ENCODE measurements at places on chromosomes 7 and 10.
A peak's percentile ranks its signal among the peaks of the same experiment; 100 is the strongest.

GRCh38 chr10:30357075-30357801 lies 8.2 kb upstream of the MTPAP start:
- DNase-seq, result no peak

- DNase-seq, result no peak
Observed at GRCh38 chr7:131008840-131009711, 275.1 kb upstream of the KLF14 start.

GRCh38 chr7:14377646-14378266 lies 388.3 kb upstream of the ETV1 start:
- no peak for DNase-seq

- DNase-seq, result no peak
Observed at GRCh38 chr7:142954680-142955268, 7.4 kb downstream of the KEL start.

DNA sequence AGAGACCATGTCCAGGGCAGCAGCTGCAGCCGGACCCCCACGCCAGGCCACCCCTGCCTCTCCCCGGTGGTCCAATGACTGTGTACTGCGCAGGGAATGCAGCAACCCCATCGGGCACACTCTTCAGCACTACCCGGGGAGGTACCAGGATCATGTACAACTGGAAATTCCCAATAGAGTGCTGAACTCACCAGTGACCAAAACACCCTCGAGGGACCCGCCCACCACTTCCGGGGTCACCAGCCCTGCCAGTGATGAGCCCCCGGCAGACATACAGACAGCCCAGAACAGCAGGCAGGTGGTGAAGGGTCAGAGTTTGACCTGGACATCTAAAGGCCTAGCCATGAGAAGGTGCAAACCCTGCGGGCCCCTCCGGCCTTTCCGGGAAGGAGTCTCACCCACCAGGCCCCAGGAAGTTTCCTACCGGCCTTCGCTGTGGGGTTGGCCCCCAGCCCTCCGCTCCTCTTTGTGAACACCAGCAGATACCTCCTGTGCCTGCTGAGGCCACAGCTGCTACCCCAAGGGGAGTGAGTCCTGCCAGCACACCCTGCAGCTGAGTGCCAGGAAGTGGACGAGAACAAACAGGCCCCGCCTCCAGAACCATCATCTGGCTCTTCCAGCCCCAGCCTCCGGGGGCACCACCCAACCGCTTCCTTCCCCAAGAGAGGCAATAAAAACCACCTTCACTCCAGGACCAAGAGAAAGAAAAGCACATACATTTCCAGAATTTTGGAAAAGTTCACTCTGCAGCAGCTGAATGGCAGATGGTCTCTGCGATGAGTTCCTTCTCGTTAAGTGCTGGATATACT lies 5.0 kb upstream of the ANKRD61 start:
- peak; percentile 44 for DNase-seq

GRCh38 chr7:149772241-149772955 lies 990 bp downstream of the ZNF467 start:
- no peak for DNase-seq

DNA sequence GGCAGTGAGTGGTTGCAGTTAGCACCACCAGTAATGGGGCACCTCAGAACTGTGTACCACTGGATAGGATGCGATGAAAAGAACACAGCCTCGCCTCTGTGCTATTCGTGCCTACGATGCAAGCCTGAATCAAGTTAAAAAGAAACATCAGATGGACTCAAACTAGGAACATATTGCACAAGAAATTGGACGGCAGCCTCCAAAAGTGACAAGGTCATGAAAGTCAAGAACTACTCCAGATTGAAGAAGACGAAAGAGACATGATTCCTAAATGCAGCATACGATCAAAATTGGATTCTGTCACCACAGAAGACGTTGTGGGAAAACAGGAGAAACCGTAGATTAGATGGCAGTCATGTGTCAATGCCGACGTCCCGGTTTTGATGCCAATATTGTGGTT lies 648.1 kb upstream of the FOXK1 start:
- no peak for DNase-seq

DNA sequence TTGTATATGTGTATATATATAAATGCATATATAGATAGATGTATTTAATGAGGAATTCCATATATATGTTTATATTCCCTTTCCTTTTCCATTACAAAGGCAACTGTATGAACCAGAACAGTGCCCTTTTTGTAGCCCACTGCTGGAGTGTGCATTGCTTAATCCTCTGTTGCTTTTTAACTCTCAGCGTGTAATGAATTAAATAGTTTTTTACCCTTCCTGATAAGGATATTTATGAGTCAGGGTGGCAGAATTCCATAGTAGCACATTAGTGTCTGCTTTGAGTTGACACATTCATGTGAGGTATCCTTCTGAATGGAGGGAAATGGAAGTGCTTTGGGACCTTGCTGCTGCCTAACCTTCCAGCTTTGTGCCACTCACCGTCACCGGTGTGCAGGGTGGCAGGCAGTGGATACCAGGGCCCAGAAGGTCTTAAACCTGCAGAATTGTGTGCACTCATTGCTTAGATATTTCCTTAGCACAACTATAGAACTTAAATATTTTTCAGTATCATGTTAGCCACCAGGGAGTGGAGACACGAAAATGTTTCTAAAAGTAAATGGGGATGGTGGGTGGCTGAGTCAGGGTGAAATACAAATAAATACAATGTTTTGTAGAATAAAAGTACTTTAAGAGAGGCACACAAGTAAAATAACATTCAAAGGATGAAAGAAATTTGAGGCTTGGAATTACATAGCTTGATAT lies 117.9 kb downstream of the SND1 start:
- DNase-seq, result no peak

- no peak for DNase-seq
Observed at GRCh38 chr10:97590082-97590747, 694 bp downstream of the C10orf62 start.

GRCh38 chr7:25348104-25348503 lies 119.8 kb upstream of the NPVF start:
- no peak for DNase-seq

DNA sequence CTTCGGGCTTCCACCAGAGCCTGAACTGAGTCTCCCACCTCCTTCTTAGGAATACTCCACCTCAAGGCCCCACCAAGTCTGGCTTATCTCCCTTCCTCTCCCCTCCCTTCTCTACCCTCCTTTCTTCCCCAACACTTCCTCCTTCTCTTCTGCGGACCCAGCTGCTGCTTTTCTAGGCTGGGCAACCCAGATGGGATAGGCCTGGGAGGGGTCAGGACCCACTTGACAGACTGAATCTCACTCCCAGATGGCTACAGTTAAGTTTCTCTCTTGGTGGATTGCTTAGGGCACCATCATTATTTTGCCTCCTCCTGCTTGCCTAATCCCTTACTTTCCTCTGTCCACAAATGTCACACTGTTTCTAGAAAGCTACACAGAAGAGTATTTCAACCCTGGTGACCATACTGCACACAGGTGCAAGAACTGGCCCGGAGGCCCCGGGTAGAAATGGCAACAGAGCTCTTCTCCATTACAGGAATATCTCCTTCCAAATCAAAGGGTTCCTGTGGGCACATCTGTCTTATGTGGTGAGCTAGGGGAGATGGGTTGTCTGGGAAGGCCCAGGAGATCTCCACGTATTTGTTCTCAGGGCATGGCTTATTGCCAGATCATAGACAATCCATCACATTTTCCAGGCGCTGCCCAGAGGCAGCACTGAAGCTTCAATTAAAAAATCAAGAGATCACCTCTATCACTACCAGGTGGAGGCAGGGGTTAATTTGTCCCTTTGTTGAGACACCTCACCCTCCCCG lies 5.1 kb upstream of the HOXA11 start:
- no peak for DNase-seq

DNA sequence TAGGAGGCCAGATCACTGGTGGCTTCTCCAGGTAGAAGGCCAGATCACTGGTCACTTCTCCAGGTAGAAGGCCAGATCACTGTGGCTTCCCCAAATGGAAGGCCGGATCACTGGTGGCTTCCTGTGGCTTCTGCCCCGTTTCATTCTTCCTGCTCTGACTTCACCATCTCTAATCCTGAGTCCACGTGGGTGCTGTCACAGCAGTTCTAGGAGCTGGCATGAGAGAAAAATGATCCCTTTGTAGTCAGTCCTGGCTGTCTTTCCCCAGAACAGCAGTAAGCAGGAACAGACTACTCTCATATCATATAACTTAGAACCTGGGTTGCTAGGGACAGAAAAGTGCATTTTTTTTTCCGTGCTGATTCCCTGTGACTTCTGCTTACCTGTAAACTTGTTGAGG lies 90.9 kb downstream of the ACTR3B start:
- no peak for DNase-seq

All from stimulated activated CD4-positive, alpha-beta T cell treated with anti-CD3 and anti-CD28 coated beads, Interleukin-4, amount 100 ng/mL, for 48 hours (primary cell).